ENCODE measurements at places on chromosomes 12 and 14. TPM values are rescaled to one million over a fixed set of nuclear protein-coding genes. Genes with fewer than 3 reads are reported as not detected.

The MORN3 gene
- polyA plus RNA-seq, result 0.36 TPM

The GDF3 gene
- 32.0 TPM for polyA plus RNA-seq

The TCL1A gene
- polyA plus RNA-seq, result 3.6 TPM

The MANSC4 gene
- not detected for polyA plus RNA-seq

The MEG3 gene
- not detected for polyA plus RNA-seq

The A2M gene
- 1.3 TPM for polyA plus RNA-seq

The MYH6 gene
- polyA plus RNA-seq, result 0.10 TPM

The ESPL1 gene
- polyA plus RNA-seq, result 12.7 TPM

The LPCAT3 gene
- 21.4 TPM for polyA plus RNA-seq

The TEDC1 gene
- 5.9 TPM for polyA plus RNA-seq

The ZC2HC1C gene
- polyA plus RNA-seq, result 3.7 TPM

The PFKM gene
- 47.2 TPM for polyA plus RNA-seq

The POTEG gene
- not detected for polyA plus RNA-seq

The TSPAN9 gene
- polyA plus RNA-seq, result 5.1 TPM

The SERPINA6 gene
- not detected for polyA plus RNA-seq

The TAS2R20 gene
- polyA plus RNA-seq, result not detected

The B3GNT4 gene
- polyA plus RNA-seq, result 1.8 TPM

The NELL2 gene
- 23.3 TPM for polyA plus RNA-seq

The WNT1 gene
- not detected for polyA plus RNA-seq

The ST8SIA1 gene
- polyA plus RNA-seq, result 2.5 TPM

The LUM gene
- polyA plus RNA-seq, result 0.27 TPM

The ACOT6 gene
- 0.24 TPM for polyA plus RNA-seq

The TMEM132D gene
- 0.44 TPM for polyA plus RNA-seq

The RAB2B gene
- polyA plus RNA-seq, result 12.9 TPM

The KRT77 gene
- polyA plus RNA-seq, result not detected

The P3H3 gene
- 15.8 TPM for polyA plus RNA-seq

The FITM1 gene
- 0.57 TPM for polyA plus RNA-seq
